ENCODE measurements at places on chromosomes 5 and 9.

DNA sequence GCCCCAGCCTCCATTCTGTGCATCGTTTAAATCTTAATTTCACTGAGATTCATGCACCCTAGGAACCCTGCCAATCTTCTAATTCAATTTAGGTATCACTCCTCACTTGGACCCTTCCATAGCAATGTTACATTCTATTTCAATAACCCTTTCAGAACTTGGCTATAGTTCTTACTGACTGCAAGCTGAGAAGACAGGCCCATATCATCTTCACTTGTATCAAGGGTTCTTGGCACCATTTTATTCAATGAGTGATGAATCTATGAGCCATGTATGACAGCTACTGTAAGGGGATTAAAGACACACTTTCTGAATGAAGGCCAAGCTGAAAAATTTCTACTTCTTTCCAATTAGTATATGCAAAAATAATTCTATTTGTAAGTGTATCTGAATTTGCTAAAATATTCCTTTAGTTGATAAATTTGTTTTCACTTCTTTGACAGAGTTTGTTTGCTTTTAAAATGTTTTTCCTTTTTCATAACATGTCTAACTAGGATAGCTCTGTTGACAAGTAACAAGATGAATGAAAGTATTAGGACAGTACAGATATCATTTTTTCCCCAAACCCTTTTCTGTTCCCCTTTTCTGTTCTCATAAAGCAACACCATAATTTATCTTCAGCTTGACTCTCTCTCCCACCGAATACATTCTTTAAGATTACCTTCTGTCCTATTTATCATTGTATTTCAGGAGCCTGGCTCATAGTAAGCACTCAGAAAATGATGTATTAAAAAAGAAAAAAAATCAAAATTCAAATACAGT is 9.6 kb downstream of the ITGA2 start:
- no peak for DNase-seq

DNA sequence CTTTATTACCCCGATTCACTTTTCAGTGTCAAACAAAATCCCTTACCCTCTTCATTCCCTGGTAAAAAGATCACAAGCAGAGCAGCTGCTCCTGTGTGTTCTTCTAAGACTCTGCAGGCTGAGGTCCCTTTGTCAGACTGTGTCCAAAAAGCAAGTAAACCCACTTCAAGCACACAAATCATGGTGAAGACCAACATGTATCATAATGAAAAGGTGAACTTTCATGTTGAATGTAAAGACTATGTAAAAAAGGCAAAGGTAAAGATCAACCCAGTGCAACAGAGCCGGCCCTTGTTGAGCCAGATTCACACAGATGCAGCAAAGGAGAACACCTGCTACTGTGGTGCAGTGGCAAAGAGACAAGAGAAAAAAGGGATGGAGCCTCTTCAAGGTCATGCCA is 34.5 kb downstream of the CREBRF start:
- no peak for DNase-seq

- no peak for DNase-seq
Measured at GRCh38 chr9:34459356-34459755, 751 bp downstream of the DNAI1 start.

GRCh38 chr5:154478224-154478565 is at the start of gene HAND1:
TSS of gene HAND1 (minus strand) at chr5:154478227. CDS start at chr5:154478008, 219 bp downstream.
- DNase-seq: no peak

GRCh38 chr5:160956051-160956450 is 104.0 kb upstream of the ATP10B start:
- DNase-seq: no peak

GRCh38 chr9:127846443-127847177 is 7.8 kb downstream of the ENG start:
- DNase-seq: no peak

DNA sequence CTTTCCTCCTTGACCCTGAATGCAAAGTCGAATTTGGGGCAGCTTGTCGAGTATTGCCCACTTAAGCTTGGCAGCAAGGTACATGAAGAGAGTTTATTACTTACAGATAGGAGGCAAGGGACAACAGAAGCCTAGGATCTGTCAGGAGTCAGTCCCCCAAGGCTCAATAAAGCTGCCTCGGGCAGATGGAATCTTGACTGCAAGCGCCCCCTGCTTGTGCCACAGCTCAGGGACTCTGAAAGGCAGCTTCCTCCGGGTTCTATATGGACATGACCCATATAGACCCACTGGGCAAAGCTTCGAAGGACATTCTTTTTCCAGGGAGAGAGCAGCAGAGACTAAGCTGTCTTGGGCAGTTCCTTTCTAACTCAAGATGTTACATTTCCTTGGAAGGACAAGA is 971.5 kb downstream of the EFNA5 start:
- DNase-seq: no peak

GRCh38 chr5:73896668-73897067 is 270.7 kb downstream of the ARHGEF28 start:
- DNase-seq: no peak

GRCh38 chr5:104297076-104297475 is 734.5 kb upstream of the NUDT12 start:
- no peak for DNase-seq

GRCh38 chr5:74240783-74241750 is 399.5 kb downstream of the ENC1 start:
- no peak for DNase-seq

- no peak for DNase-seq
Measured at GRCh38 chr5:66802941-66803340, 206.7 kb downstream of the MAST4 start.

DNA sequence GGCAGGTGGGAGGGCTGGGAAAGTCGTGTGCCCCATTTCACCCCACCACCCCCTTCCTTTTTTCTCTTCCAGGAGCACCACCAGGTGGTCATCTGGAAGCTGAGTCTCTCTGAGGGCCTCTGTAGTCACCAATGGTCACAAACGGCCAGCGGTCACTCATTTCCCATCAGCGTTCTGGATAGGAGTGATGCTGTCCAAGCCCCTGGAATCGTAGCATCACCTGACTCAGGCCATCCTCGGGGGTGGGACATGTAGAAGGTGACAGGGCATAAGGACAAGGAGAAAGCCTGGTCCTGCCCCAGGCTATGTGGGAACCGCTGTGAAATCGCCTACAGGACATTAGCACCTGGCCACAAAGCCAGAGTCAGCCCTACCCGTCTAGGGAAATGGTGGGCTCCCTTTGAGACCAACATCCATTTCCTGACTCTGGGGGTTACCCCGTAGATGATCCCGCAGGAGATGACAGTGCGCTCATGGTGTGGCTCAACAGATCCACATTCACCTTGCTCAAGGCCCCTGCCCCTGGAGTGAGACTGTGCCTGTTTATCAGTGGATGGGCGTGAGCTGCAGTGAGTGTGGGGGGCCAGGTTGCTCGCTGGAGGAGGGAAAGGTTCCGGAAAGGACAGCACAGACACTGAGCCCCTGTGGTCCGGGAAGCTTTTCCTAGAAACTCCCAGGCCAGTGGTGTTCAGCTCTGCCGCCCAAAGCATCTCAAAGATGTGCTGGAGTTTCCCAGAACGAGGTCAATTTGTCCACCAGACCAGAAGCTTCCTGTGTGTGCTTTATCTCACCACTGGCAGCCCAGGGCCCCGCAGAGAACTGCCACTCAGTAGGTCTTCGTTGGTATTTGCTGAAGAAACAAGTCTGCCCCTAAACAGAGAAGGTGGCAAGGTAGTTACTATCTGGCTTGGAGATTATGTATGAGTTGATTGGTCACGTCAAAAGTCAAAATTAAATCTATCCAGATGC is 61.1 kb upstream of the UNC5A start:
- DNase-seq: no peak

DNA sequence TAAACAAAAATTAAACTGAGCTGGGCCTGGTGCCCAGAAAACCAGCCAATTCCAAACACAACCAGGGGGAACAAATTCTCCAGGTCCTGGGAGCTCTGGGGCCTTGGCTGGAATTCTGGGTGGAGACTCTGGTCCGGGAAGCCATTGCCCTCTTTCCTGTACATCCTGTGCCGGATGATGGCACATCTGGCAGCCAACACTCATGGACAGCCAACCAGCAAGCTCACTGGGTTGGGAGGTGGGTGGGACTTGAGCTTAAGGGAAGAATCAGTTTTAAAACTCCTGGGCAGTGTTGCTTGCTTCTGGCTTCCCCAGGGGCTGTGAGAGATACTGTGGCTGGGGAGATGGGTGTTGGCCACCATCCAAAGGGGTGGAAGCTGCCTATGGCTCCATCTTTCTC is 56.1 kb downstream of the PCDH1 start:
- DNase-seq: no peak

DNA sequence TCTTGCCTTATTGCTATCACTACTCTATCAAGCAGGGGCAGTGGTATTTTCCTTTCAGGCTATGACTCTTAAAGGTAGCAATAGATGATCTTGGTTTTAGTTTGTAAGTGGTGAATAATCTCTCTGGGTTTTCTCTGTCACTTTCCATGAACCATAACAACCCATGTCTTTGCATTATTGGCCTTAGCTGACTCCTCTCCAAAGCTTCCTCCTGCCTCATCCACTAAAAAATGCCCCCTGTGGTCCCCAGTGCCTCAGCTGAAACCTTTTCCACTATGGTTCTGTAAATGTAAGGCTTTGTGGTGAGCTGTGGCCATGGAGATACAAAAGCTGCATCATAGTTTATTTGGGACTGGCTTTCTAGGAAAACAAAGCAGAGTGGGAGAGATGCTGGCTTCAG is 128.8 kb downstream of the GPBP1 start:
- DNase-seq: no peak
